ENCODE measurements at places on chromosomes 2 and 18.

GRCh38 chr2:27118525-27119329, at the start of gene CGREF1:
Gene CGREF1, minus strand, starts transcription at chr2:27119128. Its CDS starts 14,762 bp downstream, at chr2:27104366.
- peak; percentile 41 for DNase-seq

DNA sequence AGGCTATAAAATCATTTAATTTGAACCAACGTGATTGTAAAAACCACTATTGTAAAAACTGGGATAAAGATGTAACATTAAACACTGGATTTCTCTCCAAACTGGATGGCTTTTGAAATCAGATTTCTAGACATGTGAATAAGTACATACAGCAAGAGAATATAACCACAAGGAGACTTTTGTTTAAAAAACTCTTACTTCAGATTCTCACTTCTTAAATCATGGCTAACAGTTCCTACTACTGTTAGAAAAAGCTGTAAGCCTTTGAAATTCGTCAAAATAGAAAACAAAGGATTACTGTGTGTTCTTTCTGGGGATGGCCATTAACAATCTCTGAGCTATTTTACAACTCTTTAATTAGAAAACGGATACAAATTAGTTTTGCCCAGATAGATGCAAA, 39.4 kb upstream of the SH3BP4 start:
- DNase-seq = no peak

GRCh38 chr18:9711361-9712129, 3.4 kb downstream of the RAB31 start:
- DNase-seq = no peak

GRCh38 chr2:159989249-159989648, 73.2 kb downstream of the PLA2R1 start:
- no peak for DNase-seq

DNA sequence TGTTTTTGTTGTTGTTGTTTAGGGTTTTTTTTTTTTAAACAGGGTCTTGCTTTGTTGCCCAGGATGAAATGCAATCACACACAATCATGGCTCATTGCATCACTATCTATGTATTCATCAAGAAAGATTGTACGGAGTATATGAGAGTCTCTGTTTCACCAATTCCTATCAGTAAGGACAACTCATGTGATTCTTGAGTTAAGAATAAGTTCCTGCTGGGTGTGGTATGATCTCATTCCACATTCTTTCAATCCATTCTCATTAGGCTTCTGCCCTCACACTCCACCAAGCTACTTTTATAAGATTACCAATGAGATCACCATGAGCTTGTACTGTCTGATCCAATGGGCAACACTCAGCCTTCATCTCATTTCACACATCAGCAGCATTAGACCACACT, 9.1 kb upstream of the AP1S3 start:
- DNase-seq = no peak

DNA sequence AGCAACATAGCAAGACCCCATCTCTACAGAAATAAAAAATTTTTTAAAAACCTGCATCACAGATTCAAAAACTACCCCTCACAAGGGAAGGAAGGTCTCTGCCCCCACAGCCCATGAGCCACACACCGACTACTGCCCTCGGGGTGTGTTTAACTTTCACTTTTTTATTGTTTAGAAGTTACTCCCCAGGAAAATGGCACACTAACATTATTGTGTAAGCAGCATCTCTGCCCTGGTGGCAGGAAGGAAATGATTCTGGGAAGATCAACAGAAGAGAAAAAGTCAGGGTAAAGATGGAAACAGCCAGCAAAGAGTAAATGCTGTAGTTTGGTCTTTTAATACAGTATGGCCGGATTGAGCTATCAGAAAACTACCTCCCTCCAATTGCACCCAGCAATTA, 21.9 kb downstream of the TRABD2A start:
- DNase-seq = no peak

GRCh38 chr18:75393721-75394120, 33.8 kb downstream of the SMIM21 start:
- DNase-seq = no peak

- no peak for DNase-seq
These were observed 272.1 kb upstream of the RND3 start for GRCh38 chr2:150759531-150759930.

GRCh38 chr2:86213699-86214502, 14.6 kb downstream of the MRPL35 start:
- DNase-seq = no peak

DNA sequence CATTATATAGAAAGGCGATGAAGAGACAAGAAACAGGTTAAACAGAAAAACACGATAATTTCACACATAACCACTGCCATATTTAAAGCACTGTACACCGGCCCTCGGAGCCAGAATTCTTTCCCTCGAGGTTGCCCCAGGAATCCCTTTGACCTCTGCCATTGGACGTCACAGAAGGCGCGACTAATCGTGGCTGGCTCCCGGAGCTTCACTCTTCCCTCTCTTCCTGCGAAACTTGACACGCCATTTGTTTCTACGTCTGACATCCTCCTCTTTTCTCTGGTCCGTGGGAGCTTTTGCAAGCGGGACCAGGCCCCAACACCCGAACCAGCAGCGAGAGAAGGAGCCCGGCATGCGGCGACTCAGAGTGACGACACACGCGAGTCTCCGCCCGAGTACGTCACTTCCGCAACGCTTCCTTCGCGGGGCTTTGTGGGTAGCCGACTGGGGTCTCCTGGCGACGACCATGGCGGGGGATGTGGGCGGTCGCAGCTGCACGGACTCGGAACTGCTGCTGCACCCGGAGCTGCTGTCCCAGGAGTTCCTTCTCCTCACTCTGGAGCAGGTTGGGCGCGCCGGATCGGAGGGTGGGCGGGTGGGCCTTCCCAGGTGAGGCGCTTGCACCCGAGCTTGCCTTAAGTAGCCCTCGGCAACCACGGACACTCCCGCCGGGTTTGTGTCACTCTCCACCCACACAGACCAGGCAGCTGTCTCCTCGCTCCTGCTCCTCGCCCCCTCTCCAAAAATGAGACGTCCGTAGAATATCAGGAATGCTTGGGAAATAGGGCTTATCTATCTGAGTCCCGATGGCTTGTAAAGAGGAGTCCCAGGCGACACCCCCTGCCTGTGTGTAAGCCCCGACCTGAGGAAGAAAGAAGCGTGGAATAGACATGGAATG, at the start of gene C2orf49:
Gene C2orf49, plus strand, starts transcription at position 419 of the 898 bp plus-strand sequence. Its CDS starts 48 bp downstream, at position 467.
- DNase-seq = peak; percentile 94

Measured in activated T-cell treated with anti-CD3 and anti-CD28 coated beads, Interleukin-2, amount 50 U/mL, for 48 hours (primary cell).